M059J (cell line): ENCODE measurements at places on chromosomes 2 and 18. TPM values are rescaled to one million over a fixed set of nuclear protein-coding genes. Genes with fewer than 3 reads are reported as not detected.

DNA sequence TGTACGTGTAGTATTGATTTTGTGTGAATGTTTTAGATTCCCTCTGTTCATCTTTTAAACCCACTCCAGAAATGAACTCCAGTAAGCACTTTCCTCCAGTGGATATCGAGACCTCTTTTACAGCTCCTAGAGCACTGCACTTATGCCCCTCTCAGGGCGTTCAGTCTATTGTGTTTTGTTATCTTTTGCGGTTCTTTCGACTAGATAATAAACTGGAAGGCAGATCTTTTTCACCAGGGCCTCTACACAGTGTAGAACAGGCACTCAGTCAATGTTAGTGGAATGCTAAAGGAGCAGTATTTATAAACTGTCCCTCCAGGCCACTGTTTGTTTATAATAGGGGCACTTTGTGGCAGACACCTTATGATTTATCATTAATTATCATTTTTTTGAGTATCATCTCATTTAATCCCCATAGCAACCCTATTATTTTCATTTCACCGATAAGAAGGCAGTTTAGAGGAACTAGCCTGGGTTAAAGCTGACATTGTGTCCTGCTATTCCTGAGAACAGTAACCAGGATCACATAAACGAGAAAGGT lies 742 bp upstream of the SOS1 start:
- peak; percentile 12 for DNase-seq

GRCh38 chr2:149040451-149040850 lies 2.0 kb downstream of the LYPD6B start:
- peak; percentile 58 for DNase-seq

PSMA8 gene
- 0.15 TPM in 1 of 2 replicates, not detected in the other for total RNA-seq

GPR35 gene
- total RNA-seq: 0.17 TPM in 1 of 2 replicates, not detected in the other

SP140 gene
- total RNA-seq: 2.0 and 11.8 TPM in 2 replicates
